ENCODE measurements at places on chromosomes 2 and 18. TPM values are rescaled to one million over a fixed set of nuclear protein-coding genes. Genes with fewer than 3 reads are reported as not detected.
A peak's percentile ranks its signal among the peaks of the same experiment; 100 is the strongest.

Gene VWA3B
- total RNA-seq, result not detected

Gene CENPA
- 5.7 TPM for total RNA-seq

Gene KIF5C
- 0.13 TPM for total RNA-seq

Gene OTOF
- 0.25 TPM for total RNA-seq

Gene TUBA3E
- total RNA-seq, result not detected

Gene ARHGAP25
- total RNA-seq, result not detected

Gene SERPINB3
- not detected for total RNA-seq

Gene USP37
- 6.7 TPM for total RNA-seq

Gene HOXD13
- total RNA-seq, result 3.8 TPM

Gene TET3
- 2.9 TPM for total RNA-seq

Gene ANKRD29
- 8.9 TPM for total RNA-seq

- DNase-seq, result no peak
- H3K4me1 ChIP-seq, result no peaks in the 10 kb centered on the region
- H3K4me3 ChIP-seq, result no peak overlapping the region
- H3K36me3 ChIP-seq, result peaks cover 2% of the 10 kb centered on the region
- no peaks in the 10 kb centered on the region for H3K27me3 ChIP-seq
- H3K27ac ChIP-seq, result no peak overlapping the region
Measured at GRCh38 chr2:233375490-233376314, 21.4 kb downstream of the DGKD start.

GRCh38 chr2:232600053-232600773 is 33.2 kb upstream of the EFHD1 start:
- H3K4me3 ChIP-seq, result no peak overlapping the region
- no peaks in the 10 kb centered on the region for H3K27me3 ChIP-seq
- H3K4me1 ChIP-seq, result no peaks in the 10 kb centered on the region
- H3K36me3 ChIP-seq, result no peaks in the 10 kb centered on the region

GRCh38 chr18:36411745-36412168 is 114.2 kb downstream of the FHOD3 start:
- no peak overlapping the region for H3K27ac ChIP-seq
- H3K27me3 ChIP-seq, result no peaks in the 10 kb centered on the region

DNA sequence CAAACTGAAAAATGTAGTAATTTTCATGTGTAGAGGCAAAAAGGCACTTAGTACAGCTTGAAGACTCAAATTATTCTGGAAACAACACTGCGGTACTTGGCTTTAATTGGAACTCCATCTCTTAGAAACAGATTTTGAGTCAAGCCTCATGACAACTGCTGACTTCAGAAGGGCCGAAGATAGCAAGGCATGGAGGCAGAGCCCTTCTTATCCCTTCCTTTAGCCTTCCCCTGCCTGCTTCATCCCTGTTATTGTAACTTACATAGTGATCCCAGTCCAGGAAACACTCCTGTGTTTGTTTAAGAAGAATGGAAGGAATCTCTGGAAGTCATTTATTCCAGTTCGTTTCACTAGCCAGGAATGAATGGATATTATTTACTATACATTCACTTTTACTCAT is 110.9 kb upstream of the FAM98A start:
- no peaks in the 10 kb centered on the region for H3K27me3 ChIP-seq
- H3K4me3 ChIP-seq, result no peak overlapping the region
- no peaks in the 10 kb centered on the region for H3K4me1 ChIP-seq
- no peak for DNase-seq
- H3K36me3 ChIP-seq, result no peaks in the 10 kb centered on the region
- H3K27ac ChIP-seq, result no peak overlapping the region

DNA sequence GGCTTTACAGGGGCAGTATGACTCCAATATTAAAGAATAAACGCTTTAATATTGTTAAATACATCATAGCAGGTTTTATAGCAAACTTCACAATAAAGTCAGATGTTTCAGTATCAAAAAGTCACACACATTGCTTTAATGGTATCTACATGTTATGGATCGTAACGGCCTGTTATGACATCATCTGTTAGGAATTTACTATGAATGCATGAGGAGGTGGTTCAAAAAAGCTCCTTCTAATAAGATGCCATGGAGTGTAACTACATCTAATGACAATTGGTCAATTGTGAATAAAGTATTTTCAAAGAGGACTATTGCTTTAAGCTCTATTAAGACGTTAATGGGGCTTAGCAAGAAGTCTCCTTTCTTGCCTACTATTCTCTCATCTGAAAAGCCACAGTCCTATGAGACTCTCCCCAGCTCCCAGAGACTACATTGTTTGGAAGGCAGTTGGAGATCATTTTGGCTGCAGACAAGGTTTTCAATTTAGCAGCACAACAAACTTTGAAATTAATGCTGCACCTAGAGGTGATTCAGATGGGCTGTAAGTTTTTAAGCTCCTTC is 300.7 kb upstream of the MEIS1 start:
- no peak overlapping the region for H3K4me3 ChIP-seq
- no peaks in the 10 kb centered on the region for H3K4me1 ChIP-seq
- H3K27me3 ChIP-seq, result no peaks in the 10 kb centered on the region
- no peak overlapping the region for H3K27ac ChIP-seq

- no peak overlapping the region for H3K4me3 ChIP-seq
- no peaks in the 10 kb centered on the region for H3K4me1 ChIP-seq
- no peak overlapping the region for H3K27ac ChIP-seq
- DNase-seq, result no peak
- H3K36me3 ChIP-seq, result peaks cover 47% of the 10 kb centered on the region
Measured at GRCh38 chr2:127314193-127314988, 20.4 kb upstream of the ERCC3 start.

DNA sequence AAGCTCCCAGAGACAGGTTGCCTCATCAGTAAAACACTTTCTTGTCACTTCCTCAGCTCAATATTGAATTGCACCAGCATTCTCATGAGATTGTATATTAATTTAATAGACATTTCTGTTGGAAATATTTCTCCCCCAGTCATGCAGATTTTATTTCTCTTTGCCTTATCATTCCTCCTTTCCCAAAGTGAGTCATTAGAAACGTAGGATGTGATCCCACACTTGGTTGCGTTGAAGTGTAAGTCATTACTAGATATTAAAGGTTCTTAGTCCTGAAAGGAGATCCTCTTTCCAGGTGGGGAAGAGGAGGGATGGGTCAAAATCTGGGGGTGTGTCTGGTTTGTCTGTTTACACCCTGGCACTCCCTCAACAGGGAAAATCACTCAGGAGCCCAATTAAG is 438.2 kb downstream of the SLC4A3 start:
- no peaks in the 10 kb centered on the region for H3K36me3 ChIP-seq

DNA sequence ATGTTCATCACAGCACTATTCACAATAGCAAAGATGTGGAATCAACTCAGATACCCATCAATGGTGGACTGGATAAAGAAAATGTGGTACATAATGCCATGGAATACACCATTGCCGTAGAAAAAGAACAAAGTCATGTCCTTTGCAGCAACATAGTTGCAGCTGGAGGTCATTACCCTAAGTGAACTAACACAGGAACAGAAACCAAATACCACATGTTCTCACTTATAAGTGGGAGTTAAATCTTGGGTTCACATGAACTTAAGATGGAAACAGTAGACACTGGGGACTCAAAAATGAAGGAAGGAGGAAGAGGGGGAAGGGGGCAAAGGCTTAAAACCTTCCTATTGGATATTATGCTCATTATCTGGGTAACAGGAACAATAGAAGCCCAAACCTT is 228.1 kb upstream of the RAB6C start:
- DNase-seq, result no peak
- no peaks in the 10 kb centered on the region for H3K4me1 ChIP-seq

DNA sequence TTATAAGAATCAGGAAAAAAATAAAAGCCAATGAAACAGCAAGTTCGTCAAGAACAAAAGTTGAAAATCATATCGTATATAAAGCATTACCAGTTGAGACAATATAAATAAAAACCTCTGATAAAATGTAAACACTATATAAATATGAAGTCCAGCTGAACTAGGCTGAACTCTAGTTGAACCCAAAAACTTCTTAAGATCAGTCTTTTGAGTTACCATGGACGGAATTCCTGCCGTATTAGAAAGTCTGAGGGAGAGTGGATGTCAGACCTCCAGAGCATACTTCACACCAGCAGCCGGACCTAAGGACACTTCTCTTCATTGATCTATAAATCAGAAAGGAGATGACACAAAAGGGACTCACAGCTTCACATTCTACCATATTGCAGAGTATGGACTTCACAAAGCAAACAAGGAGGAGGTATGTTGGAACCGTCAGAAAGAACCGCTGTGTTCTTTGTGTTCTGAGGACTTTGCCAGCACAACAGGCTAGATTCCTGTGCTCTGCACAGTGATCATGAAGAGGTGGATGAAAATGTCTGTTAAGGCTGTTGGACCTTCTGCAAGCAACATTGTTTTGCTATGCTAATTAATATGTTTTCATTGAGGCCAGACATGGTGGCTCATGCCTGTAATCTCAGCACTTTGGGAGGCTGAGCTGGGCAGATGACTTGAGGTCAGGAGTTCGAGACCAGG is 67.2 kb upstream of the SP5 start:
- no peak for DNase-seq
- no peaks in the 10 kb centered on the region for H3K4me1 ChIP-seq
- no peaks in the 10 kb centered on the region for H3K36me3 ChIP-seq
- H3K4me3 ChIP-seq, result no peak overlapping the region
- no peaks in the 10 kb centered on the region for H3K27me3 ChIP-seq
- no peak overlapping the region for H3K27ac ChIP-seq

DNA sequence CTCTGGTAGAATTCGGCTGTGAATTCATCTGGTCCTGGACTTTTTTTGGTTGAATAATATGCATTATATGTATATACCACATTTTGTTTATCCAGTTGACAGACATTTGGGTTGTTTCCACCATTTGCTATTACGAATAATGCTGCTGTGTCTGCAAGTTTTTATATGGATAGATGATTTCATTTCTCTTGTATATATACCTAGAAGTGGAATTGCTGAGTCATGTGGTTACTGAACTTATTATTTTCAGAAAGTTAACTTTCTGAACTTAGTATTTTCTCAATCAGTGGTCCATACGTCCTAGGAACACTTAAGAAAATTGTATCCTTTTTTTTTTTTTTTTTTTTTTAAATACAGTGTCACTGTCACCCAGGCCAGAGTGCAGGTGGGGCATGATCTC is 63.3 kb downstream of the RIF1 start:
- H3K4me3 ChIP-seq, result no peak overlapping the region
- H3K27ac ChIP-seq, result no peak overlapping the region
- H3K36me3 ChIP-seq, result peaks cover 74% of the 10 kb centered on the region
- no peaks in the 10 kb centered on the region for H3K4me1 ChIP-seq

GRCh38 chr2:53286345-53286744 is 481.3 kb upstream of the CHAC2 start:
- no peaks in the 10 kb centered on the region for H3K27me3 ChIP-seq
- no peak overlapping the region for H3K27ac ChIP-seq
- peak; percentile 1 for DNase-seq
- no peak overlapping the region for H3K4me3 ChIP-seq
- H3K4me1 ChIP-seq, result no peaks in the 10 kb centered on the region

DNA sequence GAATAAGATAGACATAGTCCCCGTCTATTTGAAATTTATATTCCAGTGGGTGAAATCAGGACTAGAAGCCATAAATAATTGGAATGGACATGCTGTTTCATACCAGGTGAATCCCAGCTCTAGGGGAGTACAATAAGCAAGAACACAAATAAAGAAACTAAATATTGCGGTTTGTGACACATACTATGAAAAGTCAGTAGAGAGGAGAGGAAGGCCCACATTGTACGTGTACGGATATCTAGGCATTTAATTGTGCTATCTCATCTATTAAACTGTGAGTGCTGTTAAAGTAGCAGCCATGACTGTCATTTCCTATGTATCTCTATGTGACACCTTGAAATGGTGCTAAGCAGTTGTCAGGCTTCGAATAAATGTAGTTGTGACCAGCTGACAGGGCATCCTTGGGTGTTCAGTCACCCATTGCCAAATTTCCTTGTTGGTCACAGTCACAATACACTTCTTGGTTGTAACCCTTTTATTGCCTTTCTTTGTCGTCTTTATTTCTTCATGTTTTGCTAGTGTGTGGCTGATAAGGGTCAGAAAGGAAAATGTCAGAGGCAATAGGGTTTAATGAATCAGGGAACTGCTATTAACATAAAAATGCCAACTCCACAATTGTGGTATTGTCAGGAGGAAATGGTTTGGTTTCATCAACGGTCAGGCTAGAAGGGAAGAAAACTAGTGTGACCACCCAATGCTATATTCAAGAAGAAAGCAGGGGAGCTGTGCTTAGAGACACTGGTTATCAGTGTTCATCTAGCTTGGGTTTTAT is 31.5 kb downstream of the CPO start:
- no peak for DNase-seq
- H3K27me3 ChIP-seq, result no peaks in the 10 kb centered on the region
- no peaks in the 10 kb centered on the region for H3K36me3 ChIP-seq
- H3K27ac ChIP-seq, result no peak overlapping the region

DNA sequence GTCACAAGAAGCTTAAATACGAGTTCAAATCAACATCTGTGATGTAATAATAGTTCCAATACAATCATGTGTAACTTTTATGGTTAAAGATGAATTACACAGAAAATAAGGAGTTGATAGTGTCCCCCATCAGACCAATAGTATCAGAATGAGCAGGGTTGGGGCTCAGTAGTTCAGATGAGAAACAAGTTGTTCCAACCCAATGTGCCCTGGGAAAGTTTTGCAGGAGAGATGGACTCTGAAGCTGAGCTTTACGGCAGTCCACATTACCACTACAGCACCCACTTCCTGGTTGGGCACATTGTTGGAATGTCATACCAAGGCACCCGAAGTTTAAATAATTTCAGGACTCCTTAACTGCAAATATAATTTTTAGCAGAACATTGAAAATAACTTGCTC is 12.1 kb upstream of the CXCR4 start:
- H3K4me3 ChIP-seq, result no peak overlapping the region
- no peak for DNase-seq
- no peak overlapping the region for H3K27ac ChIP-seq
- H3K27me3 ChIP-seq, result peaks cover 15% of the 10 kb centered on the region

DNA sequence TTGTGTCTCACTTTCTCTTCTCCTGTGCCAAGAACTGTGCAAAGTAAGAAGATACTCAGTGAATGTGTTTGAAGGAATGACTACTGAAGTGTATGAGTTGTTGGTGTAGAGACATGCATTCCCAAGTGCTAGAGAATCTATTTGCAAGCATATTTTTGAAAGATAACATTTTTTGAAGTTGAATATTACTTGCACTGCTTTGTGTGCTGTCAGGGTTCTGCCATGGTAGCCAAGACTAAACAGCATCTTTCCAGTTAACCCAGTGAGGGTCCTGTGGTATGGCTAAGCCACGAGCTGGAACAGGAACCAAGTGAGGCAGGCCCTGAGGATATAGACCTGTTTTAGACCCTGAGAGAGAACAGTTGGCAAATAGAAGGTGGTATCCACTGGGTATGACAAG is 35.2 kb upstream of the EFEMP1 start:
- H3K27ac ChIP-seq, result no peak overlapping the region
- DNase-seq, result no peak
- peaks cover 46% of the 10 kb centered on the region for H3K4me1 ChIP-seq
- H3K4me3 ChIP-seq, result no peak overlapping the region
- no peaks in the 10 kb centered on the region for H3K36me3 ChIP-seq
- H3K27me3 ChIP-seq, result no peaks in the 10 kb centered on the region

GRCh38 chr2:229748950-229749349 is 34.6 kb upstream of the DNER start:
- DNase-seq, result no peak
- no peak overlapping the region for H3K27ac ChIP-seq
- H3K4me3 ChIP-seq, result no peak overlapping the region

Measured in GM23248 (cell line).